ENCODE measurements at places on chromosomes 12 and 14.
A peak's percentile ranks its signal among the peaks of the same experiment; 100 is the strongest.

DNA sequence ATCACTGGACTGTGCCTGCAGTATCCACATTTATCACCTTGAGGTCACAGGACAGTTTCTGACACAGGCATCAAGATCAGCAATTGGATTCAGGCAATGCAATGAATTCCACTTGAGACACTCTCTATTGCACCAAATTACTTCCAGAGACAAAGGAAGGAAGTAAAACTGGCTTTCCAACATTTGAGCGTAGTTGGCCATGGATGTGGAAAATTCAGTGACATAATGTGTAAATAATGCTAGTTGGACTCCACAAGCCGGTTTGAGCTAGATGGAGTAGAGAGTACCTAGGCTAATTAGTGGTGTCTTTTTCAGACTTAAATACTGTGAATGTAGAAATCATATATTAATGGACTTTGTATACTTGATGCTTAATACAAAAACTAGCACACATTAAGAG lies 168.3 kb upstream of the SYT1 start:
- no peak for DNase-seq

- no peak for DNase-seq
These were observed 1951.9 kb upstream of the SEL1L start for GRCh38 chr14:83485591-83485990.

GRCh38 chr12:2783936-2784600 lies 10.7 kb upstream of the FKBP4 start:
- peak; percentile 33 for DNase-seq

- no peak for DNase-seq
These were observed 58.0 kb upstream of the TMEM132D start for GRCh38 chr12:129961856-129962255.

GRCh38 chr12:81759190-81760051 lies at the start of gene PPFIA2:
PPFIA2 (minus strand) TSS chr12:81759350.
- DNase-seq, result no peak

DNA sequence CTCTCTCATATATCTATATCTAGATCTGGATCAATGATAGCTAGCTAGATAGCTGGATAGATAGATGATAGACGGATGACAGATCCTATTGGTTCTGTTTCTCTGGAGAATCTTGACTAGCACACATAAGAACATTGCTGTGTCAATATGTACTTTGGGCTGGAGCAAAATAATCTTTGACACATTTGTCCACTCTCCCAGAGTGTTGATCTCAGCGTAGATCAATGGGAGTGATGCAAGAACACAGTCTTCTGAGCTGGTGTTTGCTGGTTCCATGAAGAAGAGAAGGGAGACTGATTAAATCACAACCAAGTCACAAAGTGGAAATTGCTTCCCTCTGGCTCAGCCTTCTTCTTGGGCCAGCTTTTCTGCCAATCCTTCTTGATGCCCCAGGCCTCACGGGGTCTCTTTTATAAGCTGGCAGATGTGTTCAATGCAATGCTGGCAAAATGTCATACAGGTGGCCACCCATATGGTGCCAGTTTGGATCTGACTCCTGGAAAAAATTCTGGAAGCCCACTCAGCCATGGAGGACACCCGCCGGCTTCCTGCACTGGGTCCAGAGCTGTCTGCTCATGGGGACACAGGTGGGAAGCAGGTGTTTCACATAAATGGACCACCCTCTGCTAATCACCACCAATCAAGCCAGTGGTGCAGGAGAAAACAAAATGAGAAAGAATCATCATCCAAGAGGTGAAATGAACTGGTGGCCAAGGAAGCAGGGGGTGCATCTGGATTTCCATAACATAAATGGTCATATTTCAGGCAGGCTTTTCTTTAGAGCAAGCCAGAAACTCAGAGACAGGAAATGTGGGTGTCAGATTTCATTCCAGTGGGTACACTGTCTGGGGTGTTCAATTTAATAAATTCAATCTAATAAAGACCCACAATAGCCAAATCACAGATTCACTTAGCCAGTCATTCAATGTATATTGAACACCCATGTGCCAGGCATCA lies 310.3 kb downstream of the DPF3 start:
- no peak for DNase-seq

DNA sequence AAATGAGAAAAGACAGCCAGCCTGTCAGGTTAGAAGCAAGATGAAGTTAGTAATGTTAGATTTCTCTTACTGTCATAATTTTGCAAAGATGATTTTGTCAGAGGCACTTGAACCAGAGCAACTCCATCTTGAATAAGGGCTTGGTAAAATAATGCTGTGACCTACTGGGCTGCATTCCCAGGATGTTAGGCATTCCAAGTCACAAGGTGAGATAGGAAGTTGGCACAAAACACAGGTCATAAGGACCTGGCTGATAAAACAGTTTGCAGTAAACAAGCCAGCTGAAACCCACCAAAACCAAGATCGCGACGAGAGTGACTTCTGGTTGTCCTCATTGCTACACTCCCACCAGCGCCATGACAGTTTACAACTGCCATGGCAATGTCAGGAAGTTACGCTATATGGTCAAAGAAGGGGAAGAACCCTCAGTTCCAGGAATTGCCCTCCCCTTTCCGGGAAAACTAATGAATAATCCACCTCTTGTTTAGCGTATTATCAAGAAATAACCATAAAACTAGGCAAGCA lies 1313.5 kb upstream of the TMEM132C start:
- no peak for DNase-seq

GRCh38 chr14:74562515-74563232 lies 49.4 kb downstream of the LTBP2 start:
- no peak for DNase-seq

DNA sequence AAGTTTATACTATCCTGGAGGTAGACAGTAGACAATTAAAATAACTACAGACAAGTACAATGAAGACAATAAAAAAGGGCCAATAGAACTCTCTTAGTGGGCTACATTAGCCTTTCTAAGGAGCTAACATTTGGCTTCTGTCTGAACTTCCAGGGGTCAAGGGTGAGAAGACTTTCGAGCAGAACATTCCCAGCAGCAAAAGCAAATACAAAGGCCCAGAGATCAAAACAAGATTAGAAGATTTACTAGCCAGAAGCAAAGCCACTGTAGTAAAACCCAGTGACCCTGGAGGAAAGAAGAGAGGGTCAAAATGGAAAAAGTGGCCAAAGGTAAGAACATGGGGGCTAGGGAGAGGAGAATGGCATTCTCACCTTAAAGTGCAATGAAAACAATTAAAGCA lies 63.2 kb downstream of the ATP2B1 start:
- DNase-seq, result no peak

DNA sequence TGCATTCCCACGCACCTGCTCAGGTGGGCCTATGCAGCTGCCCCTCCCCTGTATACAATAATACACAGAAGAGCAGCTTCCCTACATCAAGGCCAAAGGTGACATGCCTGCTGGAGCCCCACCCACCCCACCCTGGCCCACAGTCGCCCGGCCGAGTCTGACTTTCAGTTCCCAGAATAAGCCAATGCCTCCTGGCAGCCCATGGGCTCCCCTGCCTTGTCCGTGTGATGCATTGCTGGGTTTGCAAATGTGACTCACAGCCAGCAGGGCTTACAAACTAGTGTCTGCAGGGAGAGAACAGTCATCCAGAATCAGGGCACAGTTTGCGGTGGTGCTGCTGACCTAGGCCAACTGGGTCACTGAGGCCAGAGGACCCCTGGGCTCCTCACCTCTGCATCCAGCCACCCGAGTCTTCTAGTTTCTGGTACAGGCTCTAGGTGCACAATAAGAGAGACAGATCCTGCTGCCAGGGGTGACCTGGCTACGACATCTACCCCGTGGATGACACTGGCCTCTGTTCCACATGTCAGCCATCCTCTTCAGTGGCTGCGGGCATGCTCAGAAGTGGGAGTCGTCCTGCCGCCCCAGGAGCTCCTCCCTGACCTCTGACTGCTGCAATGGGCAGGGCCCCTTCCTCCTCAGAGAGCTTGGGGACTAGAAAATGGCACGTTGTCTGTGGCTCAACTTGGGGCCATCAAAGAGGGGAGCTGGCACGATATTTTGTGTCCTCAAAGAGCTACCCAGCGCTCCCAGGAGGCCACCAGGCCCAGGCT lies 84.5 kb downstream of the CHGA start:
- DNase-seq, result no peak

- no peak for DNase-seq
These were observed 80.2 kb upstream of the KRR1 start for GRCh38 chr12:75591628-75592027.

DNA sequence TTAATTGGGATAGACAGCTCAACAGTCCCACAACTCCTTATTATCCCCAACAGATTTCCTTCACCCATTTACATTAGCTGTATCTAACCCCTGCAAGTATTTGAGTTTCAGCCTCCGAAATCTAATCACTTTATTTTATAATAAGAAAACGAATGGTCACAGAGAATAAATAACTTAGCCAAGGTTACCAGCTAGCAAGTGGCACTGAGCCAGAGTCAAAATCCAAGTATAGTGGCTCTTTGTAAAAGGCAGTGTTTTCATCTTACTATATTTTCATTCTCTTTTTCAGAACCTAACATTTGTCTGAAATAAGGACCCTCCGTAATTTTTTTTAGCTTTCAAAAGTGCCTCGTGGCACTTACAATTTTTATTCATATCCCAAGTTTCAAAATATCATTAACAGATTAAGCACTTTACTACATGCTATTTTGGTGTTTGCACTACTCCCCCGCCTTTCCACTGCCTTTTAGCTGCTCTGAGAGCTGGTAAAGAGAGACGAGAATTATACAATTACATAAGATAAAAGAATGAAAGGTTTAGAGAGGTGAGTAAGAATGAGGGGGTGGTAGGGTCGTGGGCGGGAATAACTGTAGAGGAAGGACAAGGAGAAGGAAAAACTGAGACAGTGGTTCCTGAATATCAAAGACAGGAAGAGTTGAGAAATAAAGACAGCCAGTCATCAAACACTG lies 3.7 kb upstream of the USP15 start:
- no peak for DNase-seq

GRCh38 chr12:129659961-129660622 lies 243.7 kb downstream of the TMEM132D start:
- no peak for DNase-seq

- DNase-seq, result no peak
These were observed 54.2 kb downstream of the C12orf42 start for GRCh38 chr12:103441437-103442181.

- no peak for DNase-seq
These were observed 25.0 kb downstream of the NTF3 start for GRCh38 chr12:5456906-5457305.

DNA sequence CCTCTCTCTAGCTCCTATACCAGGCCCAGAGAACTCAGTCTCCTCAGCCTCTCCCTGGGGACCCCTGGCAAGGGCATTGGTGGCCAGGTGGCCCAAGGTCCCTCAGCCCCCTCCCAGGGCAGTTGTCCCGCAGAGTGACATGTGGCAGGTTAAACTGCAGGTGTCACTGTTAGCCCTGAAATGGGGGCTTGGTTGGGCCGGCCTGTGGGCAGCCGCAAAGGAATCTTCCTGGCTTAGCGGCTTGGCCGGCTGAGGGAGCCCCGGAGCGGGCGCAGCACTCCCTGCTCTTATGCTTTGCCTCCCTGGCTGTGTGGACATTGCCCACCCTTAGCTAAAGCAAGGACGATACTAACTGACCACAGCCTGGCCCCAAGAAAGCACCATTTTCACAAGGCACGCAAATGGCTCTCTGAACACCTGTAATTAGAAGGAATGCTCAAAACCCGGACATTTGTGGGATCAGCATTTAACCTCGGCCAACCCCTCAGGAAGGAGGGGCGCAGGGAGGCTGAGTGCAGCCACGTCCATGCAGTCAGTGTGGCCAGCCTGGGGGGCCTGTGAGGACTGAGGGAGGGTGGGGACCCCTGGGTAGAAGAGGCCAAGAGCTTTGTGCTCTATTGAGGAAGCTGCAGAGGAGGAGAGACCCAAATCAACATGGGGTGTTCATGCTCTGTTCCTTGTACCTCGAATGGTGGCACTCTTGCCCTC lies 82.2 kb downstream of the PAPOLA start:
- DNase-seq, result no peak

GRCh38 chr12:29672580-29672979 lies 111.2 kb downstream of the TMTC1 start:
- DNase-seq, result no peak

GRCh38 chr14:87888136-87888999 lies 104.6 kb downstream of the GALC start:
- DNase-seq, result peak; percentile 1

GRCh38 chr12:102095677-102096263 lies 24.1 kb downstream of the NUP37 start:
- DNase-seq, result no peak

GRCh38 chr12:64521833-64522232 lies 69.9 kb downstream of the TBK1 start:
- no peak for DNase-seq

- no peak for DNase-seq
These were observed 72.7 kb downstream of the GALNT9 start for GRCh38 chr12:132256646-132257045.

DNA sequence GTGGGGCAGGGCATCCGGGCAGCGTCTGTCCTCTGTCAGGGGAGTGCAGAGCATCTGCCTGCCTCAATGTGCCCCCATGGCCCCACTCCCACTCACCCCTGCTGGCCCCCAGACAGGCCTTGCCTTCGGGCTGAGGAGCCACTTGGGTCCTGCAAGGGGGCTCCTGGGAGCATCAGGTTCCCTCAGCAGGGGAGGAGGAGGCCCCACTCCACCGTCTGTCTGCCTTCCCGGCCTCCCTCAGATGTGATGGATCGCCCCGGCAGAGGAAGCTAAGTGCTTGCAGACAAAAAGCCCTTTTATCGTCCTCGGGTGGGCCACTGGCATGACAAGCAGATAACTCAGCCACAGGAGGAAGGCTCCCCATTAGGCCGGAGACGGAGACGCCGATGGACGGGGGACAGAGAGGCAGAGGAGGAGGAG lies 35.1 kb downstream of the NCOR2 start:
- no peak for DNase-seq

DNA sequence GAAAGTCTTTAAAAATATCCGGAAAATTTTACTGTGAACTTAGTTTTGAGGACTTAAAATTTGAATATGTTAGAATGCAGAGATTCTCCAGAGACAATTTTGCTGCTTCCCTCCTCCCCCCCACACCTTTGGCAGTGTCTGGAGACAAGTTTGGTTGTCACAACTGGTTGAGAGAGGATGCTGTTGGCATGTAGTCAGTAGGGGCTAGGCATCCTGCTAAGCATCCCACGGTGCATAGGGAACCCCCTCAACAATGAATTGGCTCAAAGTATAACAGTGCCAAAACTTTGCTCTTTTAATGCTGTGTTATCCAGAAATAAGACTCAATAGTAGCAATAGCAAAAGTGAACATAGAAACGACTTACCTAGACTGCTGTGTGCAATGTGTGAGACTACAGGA lies 3.6 kb downstream of the SRSF5 start:
- DNase-seq, result no peak

GRCh38 chr12:34356233-34356987 lies 334.1 kb downstream of the ALG10 start:
- DNase-seq, result no peak

GRCh38 chr12:112967306-112967705 lies 11.0 kb upstream of the OAS2 start:
- DNase-seq, result no peak

DNA sequence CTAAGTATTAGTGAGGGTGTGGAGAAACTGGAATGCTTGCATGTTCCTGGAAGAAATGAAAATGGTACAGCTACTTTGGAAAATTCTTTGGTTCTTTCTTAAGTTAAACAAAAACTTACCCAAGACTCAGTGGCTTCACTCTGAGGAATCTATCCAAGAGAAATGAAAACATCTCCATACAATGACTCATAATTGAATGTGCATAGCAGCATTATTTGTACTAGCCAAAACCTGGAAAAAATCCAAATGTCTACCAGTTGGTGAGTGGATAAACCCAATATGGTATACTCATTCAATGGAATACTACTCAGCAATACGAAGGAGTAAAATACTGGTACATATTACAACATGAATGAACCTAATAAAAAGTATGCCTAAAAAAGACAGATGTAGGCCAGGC lies 18.0 kb upstream of the CRACR2A start:
- DNase-seq, result no peak
